ENCODE measurements at places on chromosomes 3 and 15.

GRCh38 chr3:183823963-183824362, 1.4 kb downstream of the MAP6D1 start:
- DNase-seq = no peak

DNA sequence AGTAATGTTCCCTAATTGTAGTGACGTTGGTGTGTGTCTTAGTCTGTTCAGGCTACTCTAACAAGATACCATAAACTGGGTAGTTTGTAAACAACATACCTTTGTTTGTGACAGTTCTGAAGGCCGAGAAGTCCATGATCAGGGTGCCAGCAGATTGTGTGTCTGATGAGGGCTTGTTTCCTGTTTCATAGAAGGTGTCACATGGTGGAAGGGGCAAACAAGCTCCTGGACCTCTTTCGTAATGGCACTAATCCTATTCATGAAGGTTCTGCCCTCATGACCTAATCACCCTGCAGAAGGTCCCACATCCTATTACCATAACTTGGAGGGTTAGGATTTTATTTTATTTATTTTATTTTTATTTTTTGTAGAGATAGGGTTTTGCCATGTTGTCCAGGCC, 11.1 kb downstream of the ATXN7 start:
- DNase-seq = no peak

DNA sequence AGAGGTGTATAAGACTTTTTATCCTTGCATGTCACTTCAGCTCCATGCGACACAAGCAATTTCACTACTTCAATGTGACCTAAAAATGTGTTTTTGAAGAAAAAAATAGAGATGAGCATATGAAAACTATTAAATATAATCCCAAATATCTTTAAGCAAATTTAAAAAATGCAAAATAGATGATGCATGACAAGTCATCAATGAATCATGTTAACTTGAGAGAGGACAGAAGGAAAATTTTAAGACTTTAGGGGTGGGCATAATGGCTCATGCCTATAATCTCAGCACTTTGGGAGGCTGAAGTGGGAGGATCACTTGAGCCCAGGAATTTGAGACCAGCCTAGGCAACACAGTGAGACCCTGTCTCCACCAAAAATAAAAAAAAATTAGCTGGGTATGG, 73.3 kb downstream of the ANKRD28 start:
- no peak for DNase-seq

GRCh38 chr15:59189241-59189640, 17.4 kb upstream of the LDHAL6B start:
- no peak for DNase-seq

- no peak for DNase-seq
Observed at GRCh38 chr3:192850451-192850981, 67.1 kb downstream of the MB21D2 start.

DNA sequence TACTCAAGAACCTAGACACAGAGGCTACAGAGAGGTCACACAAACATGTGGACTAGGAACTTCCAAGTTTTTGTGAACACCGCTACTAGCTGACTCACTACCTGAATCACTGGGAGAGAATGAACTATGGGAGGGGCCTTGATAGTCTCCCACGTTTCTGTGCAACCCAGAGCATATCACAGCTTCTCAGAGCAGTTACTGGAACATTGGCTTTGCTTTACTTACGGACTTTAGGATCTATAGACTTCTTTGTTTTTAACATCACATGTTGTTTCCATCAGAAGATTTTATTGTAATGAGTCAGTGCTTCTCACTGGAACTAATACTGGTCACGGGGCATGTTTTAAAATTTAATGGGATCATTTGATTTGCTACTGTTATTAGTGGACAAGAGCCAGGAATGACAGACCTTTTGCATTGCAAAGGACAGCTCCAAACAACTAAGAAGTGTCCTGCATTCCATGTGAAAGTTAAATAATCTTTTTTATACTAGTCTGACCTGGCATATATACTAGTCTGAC, 35.6 kb downstream of the RTP4 start:
- no peak for DNase-seq
